ENCODE measurements at places on chromosomes 13 and 19.
A peak's percentile ranks its signal among the peaks of the same experiment; 100 is the strongest.

GRCh38 chr13:32141462-32141861, 109.9 kb downstream of the FRY start:
- DNase-seq: no peak
- no peaks in the 10 kb centered on the region for H3K36me3 ChIP-seq
- H3K4me1 ChIP-seq: peaks cover 8% of the 10 kb centered on the region
- no peaks in the 10 kb centered on the region for H3K27me3 ChIP-seq
- H3K27ac ChIP-seq: no peak overlapping the region

GRCh38 chr13:36084131-36084530, 47.1 kb downstream of the DCLK1 start:
- H3K4me3 ChIP-seq: no peak overlapping the region
- DNase-seq: no peak
- H3K27me3 ChIP-seq: no peaks in the 10 kb centered on the region

DNA sequence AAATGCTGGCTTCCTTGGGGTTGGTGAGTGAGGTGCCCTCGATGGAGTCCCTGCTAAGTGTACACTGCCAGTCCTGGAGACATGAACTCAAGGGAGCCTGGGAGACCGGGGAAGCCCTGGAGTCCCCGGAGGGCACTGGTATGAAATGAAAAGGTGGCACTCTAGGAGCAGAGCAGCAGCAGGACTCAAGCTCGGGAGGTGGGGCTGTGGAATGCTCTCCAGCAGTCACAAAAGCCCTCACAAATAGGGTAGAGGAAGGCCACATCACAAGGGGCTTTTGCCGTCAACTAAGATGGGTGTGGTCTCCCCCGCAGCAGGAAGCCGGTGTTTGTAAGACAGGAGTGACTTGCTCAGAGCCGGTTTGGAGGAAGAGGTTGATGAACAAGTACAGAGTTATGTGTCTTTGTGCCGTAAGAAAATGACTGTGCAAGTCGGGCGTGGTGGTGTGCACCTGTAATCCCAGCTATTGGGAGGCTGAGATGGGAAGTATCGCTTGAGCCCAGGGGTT, 19.3 kb downstream of the CCNE1 start:
- H3K27ac ChIP-seq: no peak overlapping the region
- no peak overlapping the region for H3K4me3 ChIP-seq
- H3K36me3 ChIP-seq: no peaks in the 10 kb centered on the region
- H3K27me3 ChIP-seq: peaks cover 3% of the 10 kb centered on the region
- DNase-seq: no peak

DNA sequence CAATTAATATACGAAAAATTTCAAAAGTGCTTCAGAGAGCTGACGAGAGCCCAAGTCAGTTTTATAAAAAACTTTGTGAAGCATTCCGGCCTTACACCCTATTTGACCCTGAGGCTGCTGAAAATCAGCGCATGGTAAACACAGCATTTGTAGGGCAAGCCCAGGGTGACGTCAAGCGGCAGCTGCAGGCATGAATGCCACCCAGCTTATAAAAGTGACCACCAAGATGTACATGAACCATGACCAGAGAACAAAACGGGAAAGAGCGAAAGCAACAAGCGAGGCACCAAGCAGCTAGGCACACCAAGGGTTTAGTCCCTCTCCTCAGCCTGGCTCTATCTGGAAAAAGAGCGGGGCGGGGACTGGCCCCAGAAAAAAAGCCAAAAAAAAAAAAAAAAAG, 6.0 kb downstream of the SIGLEC11 start:
- H3K27me3 ChIP-seq: no peaks in the 10 kb centered on the region
- DNase-seq: no peak
- H3K4me3 ChIP-seq: no peak overlapping the region

DNA sequence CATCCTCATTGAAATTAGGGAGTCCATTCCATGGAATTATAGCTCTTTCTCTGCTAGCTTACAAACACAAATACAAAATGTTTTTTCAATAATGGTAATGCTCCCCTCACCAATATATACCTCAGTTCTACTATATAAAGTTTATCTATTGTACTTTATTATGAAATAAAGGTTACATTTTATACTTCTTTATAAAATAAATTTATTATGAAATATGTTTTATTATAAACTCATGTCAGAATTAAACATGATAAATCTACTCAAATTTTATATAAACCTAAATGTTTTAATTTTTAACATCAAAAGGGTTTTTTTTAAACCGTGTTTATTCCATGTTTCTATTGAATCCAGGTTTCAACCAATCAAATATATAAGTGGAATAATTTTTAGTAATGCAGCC, 646.1 kb upstream of the PCDH20 start:
- H3K4me1 ChIP-seq: no peaks in the 10 kb centered on the region
- no peak overlapping the region for H3K4me3 ChIP-seq
- no peaks in the 10 kb centered on the region for H3K27me3 ChIP-seq
- H3K36me3 ChIP-seq: no peaks in the 10 kb centered on the region

DNA sequence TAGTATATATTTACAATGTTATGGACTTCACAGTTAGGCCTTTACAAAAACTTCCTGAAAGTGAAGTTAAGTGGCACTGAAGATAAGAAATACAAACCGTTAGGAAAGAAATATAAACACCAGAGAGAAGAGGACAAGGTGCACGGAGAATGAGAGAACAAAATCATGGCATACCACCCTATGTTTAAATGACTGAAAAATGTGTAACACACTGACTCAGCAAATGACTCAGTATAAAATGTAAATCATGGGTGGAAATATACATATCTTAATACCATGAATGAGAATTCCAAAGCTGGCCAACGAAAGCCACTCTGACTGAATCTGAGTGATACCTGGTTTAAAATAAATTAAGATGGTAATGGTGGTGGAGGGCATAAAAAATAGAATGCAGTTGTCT, 260.8 kb downstream of the DNAJC15 start:
- H3K36me3 ChIP-seq: no peaks in the 10 kb centered on the region
- peaks cover 25% of the 10 kb centered on the region for H3K4me1 ChIP-seq
- no peaks in the 10 kb centered on the region for H3K27me3 ChIP-seq
- no peak overlapping the region for H3K27ac ChIP-seq
- no peak overlapping the region for H3K4me3 ChIP-seq
- DNase-seq: peak; percentile 36

DNA sequence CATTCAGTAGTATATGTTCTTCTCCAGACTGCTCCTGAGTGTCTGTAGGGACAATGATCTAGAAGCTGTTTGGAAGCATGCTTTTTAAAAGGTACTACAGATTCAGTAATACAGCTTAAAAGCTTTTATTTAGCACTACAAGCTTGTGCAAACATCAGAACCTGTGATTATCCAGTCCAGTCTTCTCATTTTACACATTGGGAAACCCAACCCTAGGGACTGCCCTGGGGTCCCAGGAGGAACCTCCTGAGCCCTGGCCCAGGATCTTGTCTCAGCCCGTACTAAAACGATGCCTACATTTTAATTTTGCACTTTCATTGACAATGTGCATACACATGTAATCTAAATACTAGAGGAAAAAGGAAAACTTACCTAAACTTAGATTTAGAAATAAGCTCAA, 12.5 kb downstream of the DOCK9 start:
- no peak overlapping the region for H3K4me3 ChIP-seq
- peaks cover 30% of the 10 kb centered on the region for H3K4me1 ChIP-seq
- no peaks in the 10 kb centered on the region for H3K27me3 ChIP-seq
- DNase-seq: no peak

GRCh38 chr13:47111499-47111898, 214.6 kb upstream of the HTR2A start:
- peaks cover 10% of the 10 kb centered on the region for H3K4me1 ChIP-seq
- peak overlapping the region; percentile 63 for H3K27ac ChIP-seq
- DNase-seq: peak; percentile 27
- no peaks in the 10 kb centered on the region for H3K27me3 ChIP-seq

GRCh38 chr13:92954746-92955145, 271.9 kb upstream of the GPC6 start:
- H3K27me3 ChIP-seq: no peaks in the 10 kb centered on the region
- no peak overlapping the region for H3K4me3 ChIP-seq
- H3K27ac ChIP-seq: no peak overlapping the region
- no peak for DNase-seq
- H3K4me1 ChIP-seq: peaks cover 12% of the 10 kb centered on the region

DNA sequence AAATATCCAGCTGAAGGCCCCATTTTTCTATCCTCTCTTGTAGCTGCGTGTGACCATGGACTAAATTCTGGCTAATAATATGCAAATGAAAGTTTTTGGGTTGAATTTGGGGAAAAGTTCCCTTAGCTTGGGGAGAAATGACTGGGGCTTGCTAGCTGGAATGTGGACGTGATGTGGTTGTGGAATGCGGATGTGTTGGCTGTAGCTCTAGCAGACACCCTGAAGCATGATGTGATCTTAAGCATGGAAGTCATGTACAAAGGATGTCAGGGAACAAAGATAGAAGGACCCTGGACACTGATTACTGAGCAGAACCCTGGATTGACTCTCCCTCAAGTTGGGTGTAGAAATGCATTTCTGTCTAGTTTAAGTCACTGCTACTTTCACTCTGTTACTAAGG, 25.4 kb upstream of the SCEL start:
- no peak overlapping the region for H3K4me3 ChIP-seq
- H3K36me3 ChIP-seq: no peaks in the 10 kb centered on the region
- no peaks in the 10 kb centered on the region for H3K27me3 ChIP-seq

- H3K36me3 ChIP-seq: no peaks in the 10 kb centered on the region
- no peak for DNase-seq
- H3K4me3 ChIP-seq: no peak overlapping the region
- no peaks in the 10 kb centered on the region for H3K27me3 ChIP-seq
Observed at GRCh38 chr13:100503622-100504021, 85.0 kb downstream of the GGACT start.

GRCh38 chr13:51244637-51245405, 22.6 kb downstream of the FAM124A start:
- DNase-seq: no peak
- H3K36me3 ChIP-seq: no peaks in the 10 kb centered on the region
- peaks cover 13% of the 10 kb centered on the region for H3K4me1 ChIP-seq
- H3K4me3 ChIP-seq: no peak overlapping the region
- H3K27me3 ChIP-seq: no peaks in the 10 kb centered on the region

- DNase-seq: no peak
- no peak overlapping the region for H3K4me3 ChIP-seq
- H3K27me3 ChIP-seq: no peaks in the 10 kb centered on the region
- no peak overlapping the region for H3K27ac ChIP-seq
- no peaks in the 10 kb centered on the region for H3K36me3 ChIP-seq
- H3K4me1 ChIP-seq: no peaks in the 10 kb centered on the region
Observed at GRCh38 chr13:107076801-107077200, 508.9 kb upstream of the ARGLU1 start.

- H3K4me1 ChIP-seq: peaks cover 34% of the 10 kb centered on the region
- no peak overlapping the region for H3K4me3 ChIP-seq
- no peak for DNase-seq
- no peaks in the 10 kb centered on the region for H3K27me3 ChIP-seq
Observed at GRCh38 chr19:18435842-18436670, 1.9 kb downstream of the ISYNA1 start.

- no peak overlapping the region for H3K27ac ChIP-seq
- H3K4me3 ChIP-seq: no peak overlapping the region
- peaks cover 95% of the 10 kb centered on the region for H3K27me3 ChIP-seq
Observed at GRCh38 chr19:55176076-55176475, 4.0 kb downstream of the SYT5 start.

GRCh38 chr19:34269081-34269480, 14.7 kb downstream of the GARRE1 start:
- DNase-seq: no peak
- peaks cover 28% of the 10 kb centered on the region for H3K4me1 ChIP-seq
- H3K4me3 ChIP-seq: no peak overlapping the region
- H3K36me3 ChIP-seq: no peaks in the 10 kb centered on the region
- H3K27me3 ChIP-seq: no peaks in the 10 kb centered on the region

DNA sequence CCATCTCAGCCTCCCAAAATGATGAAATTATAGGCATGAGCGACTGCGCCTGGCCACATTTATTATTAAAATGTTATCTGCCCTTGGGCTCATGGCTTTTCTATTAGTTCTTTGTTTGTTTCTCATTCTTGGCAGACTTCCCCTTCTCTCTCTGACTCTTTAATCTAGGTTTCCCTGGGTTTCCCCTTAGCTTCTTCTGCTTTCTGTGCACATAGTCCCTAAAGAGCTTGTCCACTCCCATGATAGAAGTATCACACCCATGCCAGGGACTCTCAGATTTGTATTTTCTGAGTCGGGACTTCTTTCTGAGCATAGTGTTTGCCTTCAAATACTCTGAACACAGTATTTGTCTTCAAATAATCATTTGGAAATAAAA, 38.6 kb upstream of the ITM2B start:
- DNase-seq: no peak
- H3K4me1 ChIP-seq: no peaks in the 10 kb centered on the region
- no peaks in the 10 kb centered on the region for H3K36me3 ChIP-seq
- H3K27me3 ChIP-seq: no peaks in the 10 kb centered on the region
- no peak overlapping the region for H3K27ac ChIP-seq
- no peak overlapping the region for H3K4me3 ChIP-seq

DNA sequence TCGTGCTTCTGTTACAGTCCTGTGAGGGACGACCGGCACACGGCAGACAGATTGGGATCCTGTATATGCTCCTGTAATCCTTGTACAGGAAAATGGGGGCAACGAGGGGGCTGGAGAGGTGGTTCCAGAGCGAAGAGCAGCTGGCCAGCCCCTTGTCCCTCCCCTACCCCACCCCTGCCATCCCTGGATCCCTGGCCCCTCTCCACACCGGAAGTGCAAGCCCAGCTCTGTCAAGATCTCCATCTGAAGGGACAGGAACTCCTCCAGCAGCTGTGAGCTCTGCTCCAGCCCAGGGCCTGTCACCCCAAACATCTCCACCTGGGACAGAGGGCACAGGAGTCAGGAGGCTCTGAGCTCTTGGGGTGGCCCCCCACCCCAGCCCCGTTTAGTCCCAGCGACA, 5.5 kb upstream of the CCER2 start:
- no peak overlapping the region for H3K4me3 ChIP-seq
- peaks cover 9% of the 10 kb centered on the region for H3K36me3 ChIP-seq
- peak overlapping the region; percentile 17 for H3K27ac ChIP-seq
- no peaks in the 10 kb centered on the region for H3K4me1 ChIP-seq
- no peaks in the 10 kb centered on the region for H3K27me3 ChIP-seq
- DNase-seq: no peak

DNA sequence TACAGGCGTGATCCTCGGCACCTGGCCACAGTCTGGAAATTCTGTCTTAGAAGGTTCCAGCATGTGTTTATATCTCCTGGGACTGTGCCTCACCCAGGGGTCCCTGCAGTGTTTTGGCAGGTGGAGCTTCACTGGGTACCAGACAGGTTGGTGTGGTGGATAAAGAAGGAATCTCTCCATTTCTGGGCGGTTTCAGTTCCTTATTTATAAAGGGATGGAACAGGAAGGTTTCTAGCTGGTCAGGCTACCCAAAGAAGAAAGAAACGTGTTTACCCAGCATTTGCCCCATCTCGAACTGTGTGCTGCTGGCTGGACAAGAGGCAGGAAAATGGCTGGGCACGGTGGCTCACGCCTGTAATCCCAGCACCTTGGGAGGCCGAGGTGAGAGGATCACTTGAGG, 9.8 kb downstream of the PNPLA6 start:
- H3K4me1 ChIP-seq: no peaks in the 10 kb centered on the region
- no peak overlapping the region for H3K27ac ChIP-seq
- no peaks in the 10 kb centered on the region for H3K27me3 ChIP-seq
- no peaks in the 10 kb centered on the region for H3K36me3 ChIP-seq

GRCh38 chr19:4391701-4392483, 8.5 kb downstream of the SH3GL1 start:
- no peaks in the 10 kb centered on the region for H3K27me3 ChIP-seq
- peak overlapping the region; percentile 96 for H3K27ac ChIP-seq
- peaks cover 2% of the 10 kb centered on the region for H3K36me3 ChIP-seq
- peaks cover 55% of the 10 kb centered on the region for H3K4me1 ChIP-seq
- H3K4me3 ChIP-seq: no peak overlapping the region
